ENCODE measurements at places on chromosomes 5 and 9.
A peak's percentile ranks its signal among the peaks of the same experiment; 100 is the strongest.

DNA sequence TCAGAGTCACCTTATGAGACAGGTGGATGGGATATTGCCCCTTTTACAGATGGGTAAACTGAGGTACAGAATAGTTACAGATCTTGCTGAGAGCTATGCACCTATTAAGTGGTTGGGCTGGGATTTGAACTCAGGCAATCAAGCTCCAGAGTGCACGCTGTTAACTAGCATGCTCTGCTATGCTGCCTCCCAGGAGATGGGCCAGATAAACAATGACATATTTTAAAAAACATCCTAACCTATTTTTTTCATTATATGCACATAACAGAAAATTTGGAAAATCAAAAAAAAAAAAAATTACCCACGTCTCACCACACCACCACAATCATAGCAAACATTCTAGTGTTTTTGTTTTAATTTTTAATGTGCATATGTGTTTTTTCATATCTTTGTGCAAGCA is 123.4 kb upstream of the STC2 start:
- no peak for DNase-seq

DNA sequence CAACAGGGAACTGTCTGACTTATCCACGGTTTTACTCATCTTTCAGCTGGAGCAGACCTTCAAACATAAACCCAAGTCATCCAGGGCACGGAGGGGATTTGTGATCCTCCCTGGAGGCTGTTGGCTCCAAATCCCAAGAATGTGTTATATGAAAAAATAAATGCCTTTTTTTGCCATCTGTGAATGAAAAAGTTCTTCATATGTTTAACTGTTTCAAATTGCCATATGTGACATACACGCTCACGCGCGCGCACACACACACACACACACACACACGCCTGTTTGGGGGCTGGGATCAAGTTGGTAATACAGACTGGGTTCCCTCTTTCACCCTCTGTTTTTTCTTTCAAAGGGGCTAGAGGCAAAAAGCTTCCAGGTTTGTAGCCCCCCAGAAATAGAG is 164.4 kb upstream of the EFNA5 start:
- DNase-seq = no peak

- no peak for DNase-seq
These were observed 45.0 kb upstream of the SLC28A3 start for GRCh38 chr9:84385386-84386040.

GRCh38 chr5:35815089-35815936 is 41.4 kb upstream of the IL7R start:
- peak; percentile 53 for DNase-seq

DNA sequence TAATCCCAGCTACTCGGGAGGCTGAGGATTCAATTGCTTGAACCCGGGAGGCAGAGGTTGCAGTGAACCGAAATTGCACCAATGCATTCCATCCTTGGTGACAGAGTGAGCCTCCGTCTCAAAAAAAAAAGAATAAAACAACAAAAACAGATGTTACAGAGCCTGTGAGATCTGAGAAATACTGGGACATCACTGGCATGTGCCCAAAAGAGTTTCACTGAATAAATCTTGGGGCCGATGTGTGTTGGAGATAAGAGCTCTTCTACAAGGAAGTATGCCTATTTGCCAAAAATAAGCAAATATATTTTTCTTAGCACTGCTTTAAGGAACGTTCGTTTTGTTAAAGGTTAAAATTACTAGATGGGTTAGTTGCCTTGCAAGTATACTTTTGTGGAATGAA is 55.1 kb downstream of the KIAA1958 start:
- DNase-seq = no peak
